CD4-positive, alpha-beta T cell treated with Interleukin-6 at 100 ng/mL for 8 hours (primary cell): ENCODE measurements at places on chromosomes 2 and 18.
A peak's percentile ranks its signal among the peaks of the same experiment; 100 is the strongest.

- DNase-seq = no peak
Measured at GRCh38 chr2:189683348-189683747, 8.9 kb downstream of the ANKAR start.

DNA sequence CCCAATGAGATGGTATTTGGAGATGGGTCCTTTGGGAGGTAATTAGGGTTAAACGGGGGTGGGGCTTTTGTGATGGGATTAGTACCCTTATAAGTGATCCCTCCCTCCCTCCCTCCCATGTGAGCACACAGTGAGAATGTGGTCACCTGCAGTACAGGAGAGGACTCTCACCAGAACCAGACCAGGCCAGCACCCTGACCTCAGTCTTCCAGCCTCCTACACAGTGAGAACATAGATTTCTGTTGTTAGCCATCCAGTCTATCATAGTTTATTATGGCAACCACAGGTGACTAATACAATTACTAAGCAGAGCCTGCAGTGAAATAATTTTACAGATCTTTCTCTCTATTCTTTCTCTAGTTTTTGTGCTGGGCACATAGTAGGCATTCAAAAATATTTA is 137.7 kb upstream of the PKDCC start:
- DNase-seq = no peak

GRCh38 chr18:65464361-65464760 is 286.5 kb upstream of the CDH7 start:
- no peak for DNase-seq

- no peak for DNase-seq
Measured at GRCh38 chr2:33131749-33132148, 185.0 kb downstream of the LTBP1 start.

DNA sequence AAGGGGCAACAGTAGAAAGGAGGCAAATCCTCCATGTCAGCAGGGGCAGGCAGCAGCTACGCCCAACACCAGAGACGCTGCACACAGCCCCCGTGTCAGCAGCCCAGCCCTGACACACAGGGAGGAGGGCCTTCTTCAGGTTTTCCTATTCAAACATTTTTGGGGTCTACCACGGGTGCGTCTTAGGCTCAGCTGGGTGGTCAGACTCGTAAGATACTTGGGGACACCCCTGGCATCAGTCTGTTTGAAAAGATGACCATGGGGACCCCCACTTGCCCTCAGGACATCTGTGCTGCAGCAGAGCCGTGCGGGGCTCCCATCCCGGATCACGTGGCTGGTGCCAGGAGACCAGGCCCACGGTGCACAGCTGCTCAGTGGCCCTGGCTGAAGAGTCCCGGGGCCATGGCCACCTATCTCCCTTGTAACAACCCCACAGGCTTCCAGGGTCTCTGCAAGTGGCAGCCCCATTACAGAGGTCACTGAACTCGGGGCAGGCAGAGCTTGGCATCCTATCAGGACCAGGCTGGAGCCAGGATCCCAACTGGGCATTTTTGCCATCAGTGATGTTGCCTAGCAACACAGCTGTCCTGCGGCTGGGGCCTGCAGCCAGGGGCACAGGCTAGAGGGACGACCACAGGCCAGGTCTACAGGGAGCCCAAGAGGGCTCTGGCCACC is 82.5 kb downstream of the EDAR start:
- DNase-seq = no peak

DNA sequence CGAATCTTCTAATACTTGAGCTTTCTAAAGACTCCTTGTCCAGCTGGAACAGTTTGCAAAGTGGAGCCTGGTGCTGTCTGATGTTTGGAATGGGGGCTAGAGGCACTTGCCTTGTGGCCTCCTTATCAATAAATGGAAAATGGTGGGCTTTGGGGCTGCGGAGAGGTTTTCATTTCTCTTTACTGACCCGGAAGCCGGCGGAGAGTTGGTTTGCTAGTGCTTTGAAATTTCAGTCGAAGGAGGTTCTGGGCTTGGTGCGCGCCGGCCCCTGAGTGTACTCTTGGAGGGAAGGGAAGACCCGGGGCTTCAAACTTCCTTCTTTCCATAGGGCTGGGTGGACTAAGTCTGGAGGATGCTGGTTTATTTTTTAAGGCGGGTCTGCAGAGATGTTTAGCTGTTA is 714 bp downstream of the RPIA start:
- no peak for DNase-seq

GRCh38 chr18:48391868-48392267 is 17.3 kb downstream of the ZBTB7C start:
- no peak for DNase-seq

DNA sequence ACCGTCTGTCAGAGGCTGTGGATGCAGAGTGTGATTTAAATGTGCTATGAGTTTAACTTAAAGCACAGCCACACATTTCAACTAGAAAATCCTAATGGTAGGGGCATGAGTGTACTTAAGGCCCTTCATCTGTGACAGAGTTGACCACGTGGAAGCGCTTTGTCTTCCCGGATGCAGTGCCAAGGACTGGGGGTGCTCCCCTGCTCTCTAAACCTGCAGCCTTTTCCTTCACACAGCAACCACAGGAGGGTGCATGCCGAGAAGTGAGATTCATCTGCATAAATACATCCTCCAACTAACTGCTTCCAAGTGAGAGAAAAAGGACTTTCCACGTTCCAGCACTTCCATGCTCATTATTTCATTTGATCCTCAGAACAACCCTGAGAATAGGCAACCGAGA is 149.6 kb downstream of the MYT1L start:
- DNase-seq = no peak

- DNase-seq = no peak
Measured at GRCh38 chr18:73784853-73785252, 362.8 kb downstream of the FBXO15 start.

- DNase-seq = no peak
Measured at GRCh38 chr18:72704202-72704601, 160.1 kb upstream of the CBLN2 start.

DNA sequence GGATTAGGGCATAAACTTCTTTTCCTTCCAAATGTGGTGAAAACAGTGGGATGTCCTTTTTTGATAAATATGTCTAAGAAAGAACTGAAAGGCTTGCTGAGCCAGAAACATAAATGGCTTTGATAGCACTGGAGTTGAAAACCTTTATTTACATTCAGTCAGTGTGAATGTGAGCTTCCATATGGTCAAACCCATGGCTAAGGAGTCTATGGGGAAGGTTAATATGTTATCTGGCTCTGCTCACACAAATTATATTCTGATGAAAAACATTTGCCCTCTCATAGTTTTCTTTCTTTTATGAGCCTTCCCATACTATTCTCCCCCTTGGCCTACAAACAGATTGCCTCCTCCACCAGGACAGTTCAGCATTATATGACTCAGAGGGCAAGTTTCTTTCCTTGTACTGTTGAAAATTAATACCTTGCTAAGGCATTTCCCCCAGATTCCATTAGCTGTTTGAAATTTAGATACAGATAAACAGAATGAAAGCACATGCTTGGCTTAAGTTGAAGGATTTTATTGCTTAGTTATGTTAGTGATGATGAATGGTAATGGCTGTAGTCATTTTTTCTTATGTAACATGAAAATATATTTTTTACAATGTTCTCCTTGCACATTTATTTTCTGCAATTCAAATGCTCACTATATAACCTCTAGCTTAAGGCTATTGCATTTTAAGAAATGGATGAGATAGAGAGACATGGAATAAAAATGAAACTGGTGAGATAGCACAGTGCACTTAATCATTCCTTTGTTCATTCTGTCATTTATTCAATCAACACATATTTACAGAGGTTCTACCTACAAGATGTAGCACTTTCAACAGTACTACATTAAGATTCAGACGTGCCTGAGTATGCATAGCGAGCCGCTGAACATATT is 544.1 kb downstream of the LRRTM4 start:
- no peak for DNase-seq

DNA sequence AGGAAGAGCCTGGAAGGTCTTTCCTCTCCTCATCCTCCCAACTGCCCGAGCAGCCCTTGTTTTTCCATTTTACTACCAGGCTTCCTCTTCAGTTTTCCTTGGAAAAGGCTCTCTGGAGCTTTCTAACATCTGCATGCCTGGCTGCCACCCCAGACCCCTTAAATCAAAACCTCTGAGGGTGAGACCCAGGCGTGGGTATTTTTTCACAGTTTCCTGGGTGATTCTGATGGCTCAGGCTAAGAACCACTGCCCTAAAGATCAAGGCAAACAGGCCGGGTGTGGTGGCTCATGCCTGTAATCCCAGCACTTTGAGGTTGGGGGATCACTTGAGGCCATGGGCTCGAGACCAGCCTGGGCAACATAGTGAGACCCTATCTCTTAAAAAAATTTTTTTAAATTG is 35.4 kb downstream of the EMILIN2 start:
- DNase-seq = no peak

- no peak for DNase-seq
Measured at GRCh38 chr18:2948038-2948437, 64.9 kb downstream of the LPIN2 start.

DNA sequence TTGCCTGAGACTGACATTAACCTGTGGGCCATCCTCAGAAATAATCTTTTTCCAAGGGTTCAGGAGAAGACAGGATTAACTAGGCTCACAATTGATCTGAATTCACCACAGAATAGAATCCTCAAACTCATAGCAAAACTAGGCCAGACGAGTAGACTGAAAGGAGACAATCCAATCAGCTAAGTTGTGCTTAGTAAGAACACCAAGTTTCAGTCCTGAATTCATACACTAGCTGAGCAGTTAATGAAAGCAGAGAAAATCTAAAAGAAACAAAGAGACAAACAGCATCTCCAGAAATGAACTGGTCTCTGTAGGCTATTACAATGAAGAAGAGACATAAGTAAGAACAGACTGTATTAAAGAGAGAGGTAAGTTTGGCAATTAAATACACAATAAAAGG is 89.5 kb downstream of the GORASP2 start:
- DNase-seq = no peak

DNA sequence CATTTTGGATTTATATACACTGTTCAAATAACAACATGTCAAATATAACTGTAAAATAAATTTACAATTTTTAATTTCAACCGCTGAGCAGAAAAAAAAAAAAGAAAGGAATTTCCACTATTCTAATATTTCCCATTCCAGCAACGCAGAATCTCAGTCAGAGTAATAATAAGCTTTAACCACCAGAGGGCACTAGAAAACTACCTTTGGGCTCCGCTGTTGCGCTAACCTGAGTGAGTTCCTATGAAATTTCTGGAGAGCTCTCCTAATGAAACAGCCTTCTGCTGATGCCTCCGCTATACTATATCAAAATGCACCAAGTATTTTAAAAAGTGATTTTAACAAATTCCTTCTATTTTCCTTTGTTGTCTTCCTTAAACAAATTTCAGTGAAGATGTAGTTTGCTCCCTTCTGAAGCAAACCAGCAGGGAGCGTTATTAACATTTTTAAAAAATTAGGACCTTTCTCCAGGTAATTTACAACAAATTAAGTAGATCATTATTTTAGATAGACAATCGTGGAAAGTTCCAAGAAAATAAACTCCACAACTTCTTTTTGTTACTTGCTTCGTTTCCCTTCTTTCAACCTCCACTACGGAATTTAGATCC is 23.0 kb downstream of the ERMN start:
- DNase-seq = peak; percentile 57

GRCh38 chr2:215418064-215418963 is 17.6 kb downstream of the FN1 start:
- DNase-seq = no peak

GRCh38 chr2:213787869-213788268 is 503.6 kb downstream of the SPAG16 start:
- DNase-seq = no peak

- peak; percentile 2 for DNase-seq
Measured at GRCh38 chr2:224885836-224886547, 156.3 kb downstream of the DOCK10 start.

- no peak for DNase-seq
Measured at GRCh38 chr2:28681606-28682005, 70.0 kb upstream of the PPP1CB start.

DNA sequence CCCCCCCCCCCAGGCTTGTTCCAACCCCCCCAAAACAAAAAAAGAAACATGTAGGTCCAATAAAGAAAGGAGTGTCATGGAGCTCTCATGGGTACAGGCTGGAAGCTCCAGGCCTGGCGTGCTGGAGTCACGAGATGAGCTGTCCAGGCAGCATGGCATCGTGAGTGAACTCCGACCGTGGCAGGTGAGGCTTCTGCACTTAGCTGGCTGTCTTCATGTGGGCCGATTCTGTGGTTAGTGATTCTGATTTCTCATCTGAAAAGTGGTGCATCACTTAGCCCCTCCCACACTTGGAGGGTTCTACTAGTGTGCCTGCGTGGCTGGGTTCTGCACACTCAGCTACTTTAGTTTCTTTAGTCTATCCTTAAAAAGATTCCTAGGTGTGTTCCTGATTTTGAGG is 126.4 kb upstream of the MGAT5 start:
- peak; percentile 62 for DNase-seq
